CD4-positive, alpha-beta T cell (primary cell): ENCODE measurements at places on chromosomes 3 and 15. TPM values are rescaled to one million over a fixed set of nuclear protein-coding genes. Genes with fewer than 3 reads are reported as not detected.

Gene ALDH1A2
- not detected for total RNA-seq

Gene CD200R1
- 4.0 TPM for total RNA-seq

Gene STXBP5L
- total RNA-seq = not detected

Gene RTP1
- not detected for total RNA-seq

Gene SAMD7
- total RNA-seq = not detected
